Thyroid gland (tissue), 4 donors: ENCODE measurements at places on chromosomes 1 and 21. TPM values are rescaled to one million over a fixed set of nuclear protein-coding genes. Genes with fewer than 3 reads are reported as not detected.
A peak's percentile ranks its signal among the peaks of the same experiment; 100 is the strongest.

GRCh38 chr1:79497193-79497773 lies 490.8 kb upstream of the ADGRL4 start:
- no peak overlapping the region for H3K4me3 ChIP-seq
- H3K36me3 ChIP-seq = no peaks in the 10 kb centered on the region
- no peaks in the 10 kb centered on the region for H3K27me3 ChIP-seq
- DNase-seq = no peak
- H3K27ac ChIP-seq = no peak overlapping the region

GRCh38 chr1:204578867-204579664 lies 62.9 kb downstream of the MDM4 start:
- no peaks in the 10 kb centered on the region for H3K27me3 ChIP-seq
- no peak overlapping the region for H3K27ac ChIP-seq
- H3K4me1 ChIP-seq = peaks cover 22% of the 10 kb centered on the region
- no peak for DNase-seq

The TSSK3 gene
- total RNA-seq = 6.0 TPM

The ANGPTL7 gene
- 4.6 TPM for total RNA-seq

The SLC2A5 gene
- 0.73 TPM for total RNA-seq

GRCh38 chr1:230807561-230808280 lies 60.5 kb downstream of the CAPN9 start:
- no peaks in the 10 kb centered on the region for H3K4me1 ChIP-seq
- no peak overlapping the region for H3K4me3 ChIP-seq
- no peaks in the 10 kb centered on the region for H3K36me3 ChIP-seq
- no peak for DNase-seq
- peak overlapping the region; percentile 0 for H3K27ac ChIP-seq

The AMY2A gene
- total RNA-seq = not detected

The ZBTB40 gene
- total RNA-seq = 22.8 TPM

The B3GALT5 gene
- 6.3 TPM for total RNA-seq

The AADACL4 gene
- not detected for total RNA-seq

The AGMAT gene
- 0.13 TPM for total RNA-seq

GRCh38 chr1:30284728-30285475 lies 438.5 kb downstream of the MATN1 start:
- DNase-seq = no peak
- no peaks in the 10 kb centered on the region for H3K27me3 ChIP-seq
- H3K4me1 ChIP-seq = no peaks in the 10 kb centered on the region
- no peak overlapping the region for H3K4me3 ChIP-seq
- no peak overlapping the region for H3K27ac ChIP-seq

DNA sequence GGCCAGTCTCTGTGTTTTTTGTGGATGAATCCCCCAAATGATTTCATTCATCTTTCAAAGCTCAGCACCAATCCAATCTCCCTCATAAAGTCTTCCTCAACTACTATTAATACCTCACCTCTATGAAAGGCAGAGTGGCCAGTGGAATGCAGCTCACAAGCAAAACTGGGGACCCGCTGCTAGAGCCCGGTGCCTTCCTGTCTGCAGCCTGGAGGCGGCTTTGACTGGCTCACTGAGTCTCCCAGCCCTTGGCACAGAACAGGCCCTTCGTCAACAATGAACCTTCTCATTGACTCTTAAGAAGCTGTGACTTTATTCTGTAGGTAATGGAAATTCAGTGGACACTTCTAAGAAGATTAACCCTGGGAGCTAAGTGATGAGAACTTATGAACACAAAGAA lies 86.8 kb upstream of the RAB4A start:
- no peak overlapping the region for H3K4me3 ChIP-seq
- no peaks in the 10 kb centered on the region for H3K27me3 ChIP-seq
- peak; percentile 93 for DNase-seq
- H3K4me1 ChIP-seq = peaks cover 23% of the 10 kb centered on the region
- H3K27ac ChIP-seq = peak overlapping the region; percentile 68

The MYOG gene
- total RNA-seq = not detected

The FAM3B gene
- 4.2 TPM for total RNA-seq

DNA sequence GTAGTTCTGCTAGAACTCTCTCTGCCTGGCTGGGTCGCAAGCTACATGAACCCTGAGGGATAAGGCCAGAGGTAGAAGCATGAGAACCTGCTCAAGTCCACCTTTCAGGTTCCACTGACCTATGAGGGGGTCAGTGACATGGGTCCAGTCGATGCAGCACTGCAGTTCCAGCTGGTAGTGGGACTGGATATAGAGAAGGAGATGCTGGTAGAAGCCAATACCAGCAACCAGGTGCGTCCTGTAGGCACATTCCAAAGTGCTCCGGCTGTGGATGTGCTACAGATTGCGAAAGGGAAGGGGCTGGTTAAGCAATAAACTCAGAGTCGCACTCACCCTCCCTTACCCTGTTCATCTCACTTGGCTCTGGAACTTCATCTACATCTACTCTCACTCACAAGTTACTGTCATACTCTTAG lies 5.7 kb downstream of the SMG5 start:
- H3K36me3 ChIP-seq = peaks cover 67% of the 10 kb centered on the region

- H3K4me3 ChIP-seq = no peak overlapping the region
- peak; percentile 53 for DNase-seq
- H3K27ac ChIP-seq = no peak overlapping the region
- H3K27me3 ChIP-seq = no peaks in the 10 kb centered on the region
- no peaks in the 10 kb centered on the region for H3K36me3 ChIP-seq
These were observed 35.4 kb downstream of the RSPH1 start for GRCh38 chr21:42460391-42461184.
